Suppressor macrophage treated with lipopolysaccharide for 4 hours (primary cell): ENCODE measurements at places on chromosomes 3 and 15.

DNA sequence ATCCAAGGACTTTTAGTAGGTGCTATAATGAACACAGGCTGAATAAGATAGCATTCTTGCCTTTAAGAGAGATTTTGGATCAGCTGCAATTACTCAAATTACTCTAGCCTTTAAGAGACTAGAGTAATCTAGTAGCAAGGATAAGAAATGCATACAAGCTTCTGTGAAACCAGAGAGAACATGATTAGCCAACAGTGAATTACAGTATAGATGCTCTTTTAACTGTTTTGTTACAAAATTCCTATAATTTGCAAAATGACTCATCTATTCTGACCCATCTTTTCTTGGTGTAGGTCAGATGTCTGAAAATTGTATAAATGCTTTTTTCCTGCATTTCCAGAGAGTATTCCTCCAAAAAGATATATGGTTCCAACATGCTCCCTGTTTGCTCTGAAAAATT is 66.9 kb downstream of the CEP63 start:
- peak; percentile 19 for DNase-seq

DNA sequence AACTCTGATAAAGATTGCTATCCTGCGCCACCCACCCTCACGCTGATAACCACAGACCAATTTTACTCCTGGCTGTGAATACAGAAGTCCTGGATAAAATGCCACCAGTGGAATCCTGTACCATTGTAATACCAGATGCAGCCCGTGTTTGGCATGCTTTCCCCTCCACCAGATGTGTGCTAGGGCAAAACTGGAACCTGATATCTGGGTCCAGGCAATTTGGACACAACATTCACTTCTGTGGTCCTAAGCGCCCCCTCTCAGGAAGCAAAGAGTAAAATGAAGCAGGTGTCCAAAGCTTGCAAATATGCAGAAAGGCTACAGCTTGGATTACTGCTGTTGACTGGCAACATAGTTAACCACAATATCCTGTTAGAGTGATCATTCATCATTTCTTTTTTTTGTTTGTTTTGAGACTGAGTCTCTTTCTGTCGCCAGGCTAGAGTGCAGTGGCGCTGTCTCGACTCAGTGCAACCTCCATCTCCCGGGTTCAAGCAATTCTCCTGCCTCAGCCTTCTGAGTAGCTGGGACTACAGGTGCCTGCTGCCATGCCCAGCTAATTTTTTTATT is 32.8 kb downstream of the LOXL1 start:
- DNase-seq, result no peak

DNA sequence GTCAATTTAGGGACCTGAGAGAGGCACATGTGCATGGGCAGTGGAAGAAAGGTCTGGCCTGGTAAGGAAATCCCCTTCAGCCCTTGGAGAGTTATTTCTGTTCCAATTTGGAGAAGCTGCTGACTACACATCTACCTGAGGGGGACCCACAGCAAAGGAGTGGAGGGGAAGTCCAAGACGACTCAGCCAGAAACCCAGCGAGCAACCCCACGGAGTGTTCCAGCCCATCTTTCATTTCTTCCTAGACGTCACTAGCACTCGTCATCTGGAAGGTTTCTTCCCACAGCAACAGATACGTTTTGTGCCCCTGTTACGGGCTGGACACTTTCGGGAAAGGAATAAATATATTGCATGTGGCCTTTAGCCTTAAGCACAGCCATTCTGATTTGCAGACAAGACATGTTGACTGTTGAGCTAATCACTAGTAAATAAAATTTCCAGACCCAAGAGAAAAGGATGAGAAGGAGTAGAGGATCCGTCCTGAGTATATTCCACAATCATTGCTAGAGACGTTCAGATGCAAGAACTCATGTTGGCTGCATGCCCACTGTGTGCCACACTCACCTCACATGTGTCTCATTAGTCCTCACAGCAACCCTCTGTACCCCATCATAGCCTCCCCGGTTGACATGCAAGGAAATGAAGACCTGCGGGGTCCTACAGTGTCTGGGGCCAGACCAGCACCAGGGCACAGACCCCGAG is 7.8 kb upstream of the FAM174B start:
- no peak for DNase-seq

- DNase-seq, result no peak
Observed at GRCh38 chr15:33565094-33565493, 254.3 kb downstream of the RYR3 start.

DNA sequence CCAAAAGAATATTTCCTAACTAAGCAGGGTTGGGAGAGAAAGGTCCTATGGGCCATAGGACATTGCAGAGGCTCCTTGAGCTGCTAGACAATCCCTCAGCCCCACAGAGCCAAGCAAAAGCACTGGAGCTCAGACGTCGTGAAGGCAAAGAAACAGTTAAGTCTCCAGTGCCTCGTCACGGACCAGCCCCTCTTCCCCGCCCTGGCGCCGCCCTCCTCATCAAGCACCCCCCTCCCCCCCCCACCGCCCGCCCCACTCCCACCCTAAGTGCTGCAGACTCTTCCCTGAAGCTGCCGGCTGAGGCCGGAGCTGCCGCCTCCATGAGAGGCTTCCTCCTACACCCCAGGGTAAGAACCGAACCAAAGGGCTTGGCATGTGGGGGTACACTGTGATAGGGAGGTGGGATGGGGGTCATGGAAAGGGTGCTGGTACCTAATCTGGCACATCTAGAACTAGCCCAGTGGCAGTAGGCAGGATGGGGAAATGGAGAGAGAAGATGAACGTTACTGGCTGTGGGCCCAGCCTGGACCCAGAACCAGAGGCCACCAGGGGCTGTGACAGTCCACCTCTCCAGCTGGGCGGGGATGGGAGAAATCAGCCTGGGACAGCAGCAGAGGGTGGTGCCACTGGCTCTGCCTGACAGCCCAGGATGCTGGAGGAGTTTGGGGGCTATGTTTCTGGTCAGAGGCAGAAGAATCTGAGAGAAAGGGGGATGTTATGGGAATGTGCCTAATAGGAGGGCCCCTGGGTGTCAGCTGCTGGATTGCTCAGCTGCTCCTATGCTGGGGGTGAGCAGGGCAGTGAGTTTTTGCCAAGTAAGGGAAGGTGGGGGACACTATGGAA is at the start of gene MAP1A:
Gene MAP1A, plus strand, starts transcription at position 255 of the 843 bp plus-strand sequence. CDS start 3,866 bp downstream, outside the sequence.
- no peak for DNase-seq

GRCh38 chr15:86685263-86685662 is 605.6 kb downstream of the AGBL1 start:
- DNase-seq, result no peak

- DNase-seq, result peak; percentile 35
Observed at GRCh38 chr15:49715211-49715610, 94.4 kb downstream of the DTWD1 start.

- no peak for DNase-seq
Observed at GRCh38 chr3:141009496-141009895, 41.7 kb upstream of the SPSB4 start.
